ENCODE measurements at places on chromosomes 12 and 14.

GRCh38 chr14:54775486-54776140 lies 127.0 kb downstream of the GCH1 start:
- no peak for DNase-seq

- DNase-seq: peak; percentile 41
Observed at GRCh38 chr12:6367065-6367968, 8.0 kb downstream of the SCNN1A start.

GRCh38 chr12:129827102-129827865 lies 76.5 kb downstream of the TMEM132D start:
- no peak for DNase-seq

- DNase-seq: no peak
Observed at GRCh38 chr14:98229656-98230366, 1042.2 kb downstream of the BCL11B start.

DNA sequence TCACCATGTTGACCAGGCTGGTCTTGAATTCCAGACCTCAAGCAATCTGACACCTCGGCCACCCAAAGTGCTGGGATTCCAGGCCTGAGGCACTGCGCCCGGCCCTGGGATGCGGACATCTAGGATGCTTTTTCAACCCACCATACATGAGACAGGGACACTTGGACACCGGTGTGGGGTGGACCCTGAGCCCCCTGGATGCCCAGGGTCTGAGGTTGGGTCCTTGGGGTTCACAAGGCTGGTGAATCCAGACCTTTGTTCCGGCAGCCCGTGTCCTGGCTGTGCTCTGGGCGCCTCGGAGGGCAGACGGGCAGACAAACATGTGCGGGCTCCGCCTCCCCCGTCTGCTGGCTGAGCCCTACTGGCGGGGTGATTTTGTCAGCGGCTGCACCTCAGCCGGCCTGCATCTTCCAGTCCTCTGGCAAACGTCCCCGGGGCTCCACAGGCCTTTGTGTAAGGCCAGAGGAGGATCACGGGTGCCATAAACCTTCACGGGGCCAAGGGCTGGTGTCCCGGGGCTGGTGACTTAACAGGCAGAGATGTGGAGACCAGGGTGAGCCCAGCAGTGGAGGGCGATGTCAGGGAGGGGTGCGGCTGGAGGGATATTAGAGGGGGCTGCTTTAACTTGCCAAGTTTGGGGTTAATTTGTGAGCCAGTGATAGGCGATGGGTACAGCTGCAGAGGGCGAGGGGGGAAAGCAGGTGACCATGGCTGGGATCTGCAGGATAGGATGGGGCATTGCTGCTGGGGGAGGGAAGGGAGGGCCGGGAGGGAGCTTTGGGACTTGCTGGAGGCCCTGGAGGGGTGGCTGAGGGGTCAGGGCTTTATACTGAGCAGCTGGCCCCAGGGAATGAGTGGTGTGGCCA lies 5.8 kb downstream of the ASPG start:
- no peak for DNase-seq

GRCh38 chr14:71415404-71415690 lies 508.1 kb downstream of the PCNX1 start:
- no peak for DNase-seq

DNA sequence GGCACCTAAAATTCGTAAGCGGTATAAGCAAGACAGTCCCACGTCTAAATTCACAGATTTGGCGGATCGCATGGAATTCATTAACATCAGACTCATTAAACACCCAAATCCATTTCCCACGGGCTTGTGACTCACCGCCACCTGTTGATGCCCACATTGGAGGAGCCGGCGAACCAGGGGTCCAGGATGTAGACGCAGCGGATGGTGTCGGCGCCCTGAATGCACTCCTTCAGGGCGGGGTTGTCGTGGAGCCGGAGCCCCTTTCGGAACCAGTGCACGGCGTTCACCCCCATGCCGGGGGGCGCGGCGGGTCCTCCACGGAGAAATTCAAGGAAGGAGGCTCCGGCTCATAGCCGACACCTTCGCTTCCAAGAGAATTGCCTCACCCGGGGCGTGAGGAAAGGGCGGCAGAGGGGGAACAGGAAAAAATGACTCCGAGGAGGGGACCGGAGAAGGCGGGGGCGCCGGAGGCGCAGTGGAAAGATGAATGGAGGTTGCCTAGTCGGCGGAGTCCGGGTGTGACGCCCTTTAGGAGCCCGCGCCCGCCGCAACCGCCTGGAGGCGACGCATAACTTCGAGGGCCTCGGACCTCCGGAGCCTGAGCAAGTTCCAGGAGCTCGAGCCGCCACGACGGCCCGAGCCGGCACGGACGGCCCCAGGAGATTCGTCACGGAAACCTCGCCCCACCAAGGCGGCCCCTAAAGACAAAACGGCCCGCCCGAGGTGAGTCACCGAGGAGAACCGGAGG lies 506 bp downstream of the CRY1 start:
- peak; percentile 69 for DNase-seq

GRCh38 chr12:103858953-103859601 lies 18.0 kb upstream of the NT5DC3 start:
- no peak for DNase-seq

DNA sequence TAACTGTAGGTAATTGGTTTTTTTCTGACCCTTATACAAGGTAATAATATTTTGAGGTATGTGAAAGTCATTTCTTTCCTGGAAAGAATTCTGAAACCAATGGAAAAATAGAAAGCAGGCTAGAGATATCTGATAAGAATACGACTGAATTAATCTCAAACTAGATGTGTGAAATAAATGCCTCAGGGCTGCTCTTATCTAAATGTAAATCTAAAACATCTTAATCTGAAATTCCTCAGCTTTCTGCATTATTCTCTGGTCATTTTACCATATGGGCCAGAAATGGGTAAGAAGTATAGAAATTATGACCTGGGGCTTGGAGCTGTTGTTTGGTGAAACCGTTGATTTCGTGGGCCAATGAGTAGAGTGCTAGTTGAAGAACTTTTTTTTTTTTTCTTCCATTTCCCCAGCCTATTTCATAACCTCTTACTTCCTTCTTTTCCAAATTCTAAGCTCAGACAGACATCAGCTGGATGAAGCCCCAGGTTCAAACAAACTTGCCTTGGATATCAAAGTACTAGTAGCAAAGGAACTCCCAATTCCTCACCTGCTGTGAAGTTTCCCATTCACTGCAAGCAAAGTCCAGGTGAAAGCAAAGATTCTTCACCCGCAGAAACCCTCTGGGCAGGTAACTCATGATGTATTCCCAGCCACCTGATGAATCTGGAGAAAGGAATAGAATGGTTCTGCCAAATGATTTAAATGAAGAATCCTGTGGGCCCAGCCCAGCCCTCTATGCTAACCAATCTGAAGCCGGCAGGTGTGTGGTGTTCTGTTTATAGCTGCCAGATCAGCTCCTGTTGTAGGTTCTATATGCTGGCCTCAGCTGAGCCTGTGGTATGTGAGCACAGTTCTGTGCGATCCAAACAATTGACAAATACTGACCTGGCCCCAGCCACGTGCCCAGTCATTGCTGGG lies 9.7 kb upstream of the FOS start:
- no peak for DNase-seq

GRCh38 chr12:133105620-133106019 lies 24.5 kb downstream of the ZNF891 start:
- DNase-seq: no peak

GRCh38 chr12:65665817-65666216 lies 158.5 kb upstream of the HMGA2 start:
- DNase-seq: no peak
